ENCODE measurements at places on chromosomes 7 and 10.

DNA sequence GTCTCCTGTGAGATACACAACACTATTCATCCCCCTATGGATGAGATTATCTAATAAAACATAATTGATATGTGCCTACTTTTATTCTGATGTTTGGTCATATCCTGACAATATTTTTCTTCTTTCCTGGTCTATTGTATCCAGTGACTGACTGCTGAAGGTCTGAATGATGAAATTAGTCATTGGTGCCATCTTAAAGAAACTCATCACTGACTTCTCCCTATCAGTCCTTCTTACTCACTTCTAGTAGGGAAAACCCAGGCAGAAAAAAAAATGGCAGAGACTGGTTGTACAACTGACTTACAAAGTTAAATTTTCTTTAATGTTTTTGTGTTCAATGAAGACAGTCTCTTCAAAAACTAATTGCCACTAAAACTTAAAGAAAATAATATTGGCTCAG is 377.4 kb downstream of the HTR7 start:
- no peak for DNase-seq

GRCh38 chr7:73981933-73982332 is 46.0 kb upstream of the ELN start:
- DNase-seq, result no peak

GRCh38 chr7:26657686-26658388 is 206.6 kb downstream of the SKAP2 start:
- DNase-seq, result no peak

- no peak for DNase-seq
Observed at GRCh38 chr7:17396692-17397091, 98.2 kb downstream of the AHR start.

GRCh38 chr7:153588586-153588985 is 463.6 kb upstream of the DPP6 start:
- no peak for DNase-seq

DNA sequence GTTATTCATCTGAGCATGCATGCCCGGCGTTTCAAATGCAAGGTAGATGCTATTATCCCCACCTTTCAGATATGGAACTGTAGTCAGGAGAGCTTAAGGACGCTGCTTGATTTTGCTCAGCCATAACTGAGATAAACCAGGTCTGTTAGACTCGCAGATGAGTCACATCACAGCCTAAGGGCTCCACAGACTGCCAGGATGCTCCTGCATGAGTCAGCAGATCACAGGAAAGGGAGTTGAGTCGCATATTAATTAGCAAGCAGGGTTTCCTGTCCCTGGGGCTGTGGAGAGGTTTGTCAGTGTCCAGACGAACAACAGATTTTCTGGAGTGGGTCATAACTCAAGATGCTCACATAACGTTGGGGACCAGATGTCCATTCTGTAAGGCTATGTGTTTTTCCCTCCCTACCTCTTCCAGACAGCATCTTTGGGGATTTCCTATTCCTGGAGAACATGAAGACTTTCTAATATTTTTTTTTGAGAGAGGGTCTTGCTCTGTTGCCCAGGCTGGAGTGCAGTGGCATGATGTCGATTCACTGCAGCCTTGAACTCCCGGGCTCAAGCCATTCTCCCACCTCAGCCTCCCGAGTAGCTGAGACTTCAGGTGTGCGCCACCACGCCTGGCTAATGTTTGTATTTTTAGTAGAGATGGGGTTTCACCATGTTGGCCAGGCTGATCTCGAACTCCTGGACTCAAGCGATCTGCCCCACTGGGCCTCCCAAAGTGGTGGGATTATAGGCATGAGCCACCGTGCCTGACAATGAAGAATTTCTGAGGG is 36.7 kb downstream of the PFKFB3 start:
- peak; percentile 46 for DNase-seq

DNA sequence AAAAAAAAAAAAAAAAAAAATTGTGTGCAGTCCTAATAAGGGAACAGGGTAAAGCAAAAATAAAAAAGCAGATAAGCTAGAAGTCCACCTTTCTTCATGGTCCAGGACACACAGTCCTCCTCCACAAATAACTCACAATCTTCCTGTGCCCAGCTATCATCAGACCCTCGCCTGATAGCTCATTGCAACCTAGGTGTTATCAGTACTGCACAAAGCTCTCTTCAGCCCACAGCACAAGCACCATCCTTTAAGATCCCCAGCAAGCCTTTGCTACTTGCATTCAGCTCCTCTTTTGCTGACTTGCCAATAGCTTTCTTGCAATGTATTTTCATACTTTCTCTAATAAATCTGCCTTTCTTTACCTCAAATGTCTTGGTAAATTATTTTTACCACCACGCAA is 5.0 kb downstream of the NDUFA5 start:
- DNase-seq, result no peak

DNA sequence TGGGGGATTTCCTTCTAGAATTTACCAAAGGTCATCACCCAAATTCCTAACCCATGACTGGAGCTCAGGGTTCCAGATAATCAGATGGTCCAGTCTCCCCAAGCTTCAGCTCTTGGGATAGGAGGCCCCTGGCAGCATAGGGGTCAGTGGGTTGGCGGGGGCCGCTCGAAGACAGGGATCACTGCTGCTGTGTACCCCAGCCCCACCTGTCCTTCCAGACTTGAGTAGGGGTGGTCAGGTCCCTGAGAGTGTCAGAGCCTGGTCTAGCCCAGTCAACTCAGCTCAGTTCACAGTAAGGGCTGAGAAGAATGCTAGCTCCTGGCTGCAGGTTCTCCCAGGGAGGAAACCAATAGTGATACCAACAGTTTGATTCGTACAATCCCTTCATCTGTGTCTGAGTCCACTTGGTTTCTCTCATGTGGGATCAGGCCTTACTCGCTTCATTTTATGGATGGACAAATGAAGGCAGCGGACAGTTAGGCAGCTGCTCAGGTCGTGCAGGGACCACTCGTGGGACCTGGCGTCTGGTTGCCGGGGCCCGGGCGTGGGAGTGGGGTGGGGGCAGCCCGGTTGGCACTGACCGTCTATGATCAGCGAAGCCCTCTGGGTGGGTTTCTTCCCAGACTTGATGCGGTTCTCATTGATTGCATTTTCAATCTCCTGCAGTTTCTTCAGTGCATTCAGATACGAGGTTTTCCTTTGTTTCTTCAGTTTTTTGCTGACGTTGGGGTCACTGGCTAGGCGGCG is 78.9 kb downstream of the PRPF18 start:
- no peak for DNase-seq
